ENCODE measurements at places on chromosomes 4 and X.

DNA sequence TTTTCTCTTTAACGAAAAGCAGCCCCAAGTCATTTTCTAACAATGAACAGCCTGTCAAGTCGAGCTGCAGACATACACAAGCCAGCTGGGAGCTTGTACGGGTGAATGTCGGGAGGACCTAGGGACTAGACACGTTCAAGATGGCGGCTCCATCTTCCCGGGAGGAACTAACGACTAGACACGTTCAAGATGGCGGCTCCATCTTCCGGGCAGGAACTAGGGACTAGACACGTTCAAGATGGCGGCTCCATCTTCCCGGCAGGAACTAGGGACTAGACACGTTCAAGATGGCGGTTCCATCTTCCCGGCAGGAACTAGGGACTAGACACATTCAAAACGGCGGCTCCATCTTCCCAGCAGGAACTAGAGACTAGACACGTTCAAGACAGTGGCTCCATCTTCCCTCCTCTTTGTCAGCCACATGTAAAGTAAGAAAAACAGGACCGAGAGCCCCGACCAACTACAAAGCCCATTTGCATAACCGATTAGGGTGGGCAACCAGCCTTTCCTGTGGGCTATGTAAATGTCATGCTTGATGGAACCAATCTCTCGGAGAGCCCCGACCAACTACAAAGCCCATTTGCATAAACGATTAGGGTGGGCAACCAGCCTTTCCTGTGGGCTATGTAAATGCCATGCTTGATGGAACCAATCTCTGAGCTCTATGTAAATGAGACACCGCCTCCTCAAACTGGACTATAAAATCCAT lies 175.5 kb downstream of the DHRSX start:
- no peak for DNase-seq

GRCh38 chr4:4899202-4899925 lies 39.9 kb downstream of the MSX1 start:
- DNase-seq: no peak

- DNase-seq: no peak
These were observed 18.8 kb downstream of the SLC25A31 start for GRCh38 chr4:127748957-127749356.

DNA sequence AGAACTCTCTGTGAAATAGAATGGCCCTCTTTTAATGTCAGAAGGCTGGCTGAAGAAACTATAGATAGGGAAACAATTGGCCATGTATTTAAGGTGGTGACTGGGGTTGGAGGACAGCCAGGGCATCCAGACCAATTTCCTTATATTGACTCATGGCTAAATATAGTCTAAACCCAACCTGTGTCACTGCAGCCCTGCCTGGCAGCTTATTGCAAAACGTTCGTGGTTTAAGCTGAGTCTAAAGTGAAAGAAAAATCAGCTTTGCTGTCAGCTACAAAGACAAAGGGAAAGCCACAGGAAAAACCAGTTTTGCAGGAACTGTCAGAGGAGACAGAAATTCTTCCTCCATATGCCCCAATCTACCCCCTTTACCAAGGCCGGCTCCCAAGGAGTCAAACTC lies 902.8 kb upstream of the NDST4 start:
- no peak for DNase-seq

- peak; percentile 94 for DNase-seq
These were observed at the start of gene FHDC1 for GRCh38 chr4:152935631-152936445. TSS of gene FHDC1 (plus strand) at chr4:152936323. CDS start at chr4:152943058, 6,735 bp downstream.
